ENCODE measurements at places on chromosomes 11 and 22.
A peak's percentile ranks its signal among the peaks of the same experiment; 100 is the strongest.

- no peak for DNase-seq
These were observed 21.8 kb upstream of the UPK3A start for GRCh38 chr22:45262931-45263462.

DNA sequence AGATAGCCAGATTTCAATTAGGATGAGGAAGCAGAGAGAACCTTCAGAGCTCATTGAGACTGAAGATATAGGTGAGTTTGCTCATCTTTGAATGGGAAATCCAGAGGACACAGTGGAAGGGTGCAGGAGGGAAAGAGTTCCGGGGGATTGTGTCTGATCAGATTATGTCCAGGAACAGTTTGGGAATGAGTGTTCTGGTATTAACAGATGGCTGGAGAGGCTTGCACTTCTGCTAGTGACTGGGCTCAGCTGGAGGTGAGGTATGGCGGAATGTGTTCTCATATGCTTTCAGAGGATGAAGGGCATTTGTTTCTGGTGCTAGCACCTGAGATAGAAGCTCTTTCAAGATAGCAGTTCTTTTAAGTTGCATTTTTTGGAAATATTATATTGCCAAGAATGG is 27.6 kb downstream of the ALKBH3 start:
- no peak for DNase-seq

GRCh38 chr11:76630600-76631281 is 39.8 kb downstream of the LRRC32 start:
- no peak for DNase-seq

GRCh38 chr22:28021998-28022660 is 103.1 kb upstream of the PITPNB start:
- no peak for DNase-seq

- no peak for DNase-seq
These were observed 7.9 kb downstream of the GRAP2 start for GRCh38 chr22:39908737-39909136.

GRCh38 chr11:72781313-72782080 is 12.3 kb downstream of the STARD10 start:
- peak; percentile 96 for DNase-seq

DNA sequence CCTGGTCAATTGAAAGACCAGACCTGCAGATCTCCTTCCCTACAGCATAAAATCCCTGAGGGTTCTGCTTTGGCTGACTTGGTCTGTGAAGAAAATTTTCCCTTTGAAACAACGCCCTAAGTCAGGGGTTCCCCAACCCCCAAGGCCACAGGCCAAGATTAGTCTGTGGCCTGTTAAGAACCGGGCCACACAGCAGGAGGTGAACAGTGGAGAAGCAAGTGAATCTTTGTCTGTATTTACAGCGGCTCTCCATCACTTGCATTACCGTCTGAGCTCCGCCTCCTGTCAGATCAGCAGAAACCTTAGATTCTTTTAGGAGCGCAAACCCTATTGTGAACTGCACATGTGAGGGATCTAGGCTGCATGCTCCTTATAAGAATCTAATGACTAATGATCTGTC is 38.2 kb downstream of the CCDC83 start:
- DNase-seq = no peak

- no peak for DNase-seq
These were observed 1.0 kb upstream of the EPS8L2 start for GRCh38 chr11:704781-705645.

DNA sequence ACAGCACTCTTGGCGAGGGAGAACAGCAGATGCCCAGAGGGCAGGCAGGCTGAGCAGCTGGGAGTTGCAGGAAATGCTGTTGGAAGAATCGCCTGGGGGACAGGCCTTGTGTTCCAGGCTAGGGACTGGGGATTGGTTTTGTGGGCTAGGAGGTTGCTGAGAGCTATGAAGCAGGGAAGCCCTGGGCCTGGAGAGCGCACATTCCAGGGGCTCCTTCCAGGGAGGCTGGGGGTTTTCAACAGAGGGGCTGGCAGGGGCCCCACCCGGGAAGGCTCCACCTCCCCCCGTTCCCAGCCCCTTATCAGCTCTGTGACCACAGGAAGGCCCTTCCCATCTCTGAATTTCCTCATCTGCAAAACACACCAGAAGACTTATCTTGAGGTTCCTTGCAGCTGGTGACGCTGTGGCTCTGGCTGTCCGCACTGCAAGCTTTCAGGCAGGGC is 21.7 kb downstream of the WNT11 start:
- no peak for DNase-seq

- DNase-seq = no peak
These were observed 384.8 kb downstream of the MN1 start for GRCh38 chr22:27416511-27417420.

DNA sequence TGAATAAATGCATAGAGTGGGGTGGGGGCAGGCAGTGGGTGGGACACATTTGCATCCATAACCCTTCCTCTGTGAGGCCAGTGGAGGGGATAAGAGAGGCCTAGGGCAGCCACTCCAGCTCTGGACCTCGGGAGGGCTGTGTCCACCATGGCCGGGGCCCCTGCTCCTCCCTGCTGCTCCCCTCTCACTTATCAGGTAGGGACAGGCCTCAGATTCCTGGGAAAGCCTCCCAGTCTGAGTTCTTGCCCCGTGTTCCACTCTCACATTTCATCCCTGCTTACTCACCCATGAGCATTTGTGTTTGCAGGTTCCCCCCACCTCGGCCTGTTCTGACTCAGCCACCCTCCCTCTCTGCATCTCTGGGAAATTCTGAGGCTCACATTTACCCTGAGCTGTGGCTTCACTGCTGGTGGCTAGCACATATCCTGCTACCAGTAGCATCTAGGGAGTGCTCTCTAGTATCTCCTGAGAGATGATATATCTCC is 128.7 kb upstream of the TOP3B start:
- DNase-seq = no peak

DNA sequence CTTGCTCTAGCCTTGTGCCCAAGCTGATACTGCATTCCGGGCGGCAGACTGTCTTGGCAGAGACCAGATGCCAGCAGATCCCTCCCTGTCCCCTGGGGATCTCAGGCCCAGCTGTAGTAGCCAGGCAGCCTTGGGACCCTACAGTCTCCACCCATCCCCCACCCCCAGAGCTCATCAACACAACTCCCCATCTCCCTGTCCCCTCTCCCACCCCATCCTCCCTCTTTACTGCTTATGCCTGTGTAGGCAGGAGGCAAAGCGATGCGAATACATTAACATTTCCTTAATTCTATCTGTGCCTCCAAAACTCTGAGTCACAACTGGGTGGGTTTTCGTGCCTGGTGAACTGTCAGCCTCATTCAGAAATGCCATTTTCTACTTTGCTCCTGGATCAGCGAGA is 547.6 kb downstream of the BUD13 start:
- DNase-seq = no peak

DNA sequence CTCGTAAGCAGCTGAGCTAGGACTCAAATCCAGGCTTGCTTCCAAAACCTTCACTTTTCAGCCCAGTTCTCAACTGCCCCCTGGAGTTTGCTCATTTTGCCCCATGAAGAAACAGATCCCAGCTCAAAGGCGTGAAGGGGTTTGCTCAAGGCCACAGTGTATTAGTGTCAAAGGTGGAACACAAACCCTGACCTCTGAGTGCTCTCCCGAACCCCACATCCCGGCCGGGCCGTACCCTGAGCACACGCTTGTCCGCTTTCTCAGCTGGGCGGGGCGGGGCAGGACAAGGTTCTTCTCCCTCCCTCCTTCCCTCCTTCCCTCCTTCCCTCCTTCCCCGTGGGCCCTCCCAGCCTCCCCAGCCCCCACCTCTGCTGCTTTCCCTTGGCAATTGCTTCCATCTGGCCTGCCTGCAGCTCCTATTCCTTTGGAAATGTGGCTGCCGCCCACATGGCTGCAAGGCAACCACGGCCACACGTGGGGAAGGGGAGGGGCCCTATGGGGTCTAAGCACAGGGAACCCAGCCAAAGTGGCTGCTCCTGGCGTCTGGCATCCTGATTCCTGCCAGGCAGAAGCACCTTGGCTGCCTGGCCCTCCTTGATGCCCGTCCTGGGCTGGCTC is 4.1 kb downstream of the ST3GAL4 start:
- DNase-seq = no peak

DNA sequence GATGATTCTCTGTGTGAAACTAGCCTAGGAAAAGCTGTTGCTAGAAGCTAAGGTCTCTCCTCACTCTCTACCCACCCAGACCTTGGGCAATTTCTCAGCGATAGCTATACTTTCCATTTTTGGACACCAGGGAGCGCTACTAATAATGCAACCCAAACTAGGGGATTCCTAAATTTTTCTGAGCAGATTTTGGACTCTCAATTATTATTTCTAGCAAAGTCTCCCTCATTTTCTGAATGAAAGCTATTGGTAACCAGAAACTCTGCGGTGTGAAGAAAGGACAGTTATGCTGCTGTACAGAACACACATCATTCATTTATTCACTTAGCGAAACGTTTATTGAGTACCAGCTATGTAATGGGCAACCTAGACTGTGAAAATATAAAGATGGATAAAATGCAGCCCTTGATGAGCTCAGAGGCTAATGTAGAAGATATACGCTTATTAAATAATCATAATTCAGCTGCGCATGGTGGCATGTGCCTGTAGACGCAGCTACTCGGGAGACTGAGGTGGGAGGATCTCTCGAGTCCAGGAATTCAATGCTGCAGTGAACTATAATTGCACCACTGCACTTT is 6.1 kb upstream of the STIM1 start:
- DNase-seq = no peak

- DNase-seq = no peak
These were observed 151.0 kb downstream of the MN1 start for GRCh38 chr22:27650572-27650971.

- DNase-seq = no peak
These were observed 63.5 kb downstream of the SIK2 start for GRCh38 chr11:111665777-111666176.
